ENCODE measurements at places on chromosomes 3 and 15.

DNA sequence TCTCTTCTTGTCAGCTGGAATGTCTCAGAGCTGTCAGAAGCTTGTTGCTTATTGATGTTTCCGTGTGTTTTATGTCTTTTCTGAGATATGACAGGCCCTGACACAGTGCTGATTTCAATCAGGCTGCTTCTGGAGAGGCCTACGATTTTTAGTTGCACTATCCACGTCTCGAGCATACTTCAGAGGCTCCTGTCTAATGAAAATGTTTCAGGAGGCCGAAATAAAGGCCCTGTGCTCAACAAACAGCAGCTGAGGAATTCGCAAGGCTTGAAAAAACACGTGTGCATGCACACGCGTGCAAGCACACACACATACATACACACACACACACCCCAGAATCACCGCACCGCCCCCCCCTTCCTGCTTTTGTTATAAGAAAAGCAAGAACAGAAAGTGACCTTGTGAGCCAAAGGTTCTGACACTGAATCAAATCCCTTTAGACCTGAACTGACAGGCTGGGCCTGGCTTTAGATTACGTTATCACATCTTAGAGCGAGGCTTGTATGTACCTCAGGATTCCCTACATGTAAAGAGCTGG is 296.6 kb downstream of the NR2F2 start:
- DNase-seq, result no peak

DNA sequence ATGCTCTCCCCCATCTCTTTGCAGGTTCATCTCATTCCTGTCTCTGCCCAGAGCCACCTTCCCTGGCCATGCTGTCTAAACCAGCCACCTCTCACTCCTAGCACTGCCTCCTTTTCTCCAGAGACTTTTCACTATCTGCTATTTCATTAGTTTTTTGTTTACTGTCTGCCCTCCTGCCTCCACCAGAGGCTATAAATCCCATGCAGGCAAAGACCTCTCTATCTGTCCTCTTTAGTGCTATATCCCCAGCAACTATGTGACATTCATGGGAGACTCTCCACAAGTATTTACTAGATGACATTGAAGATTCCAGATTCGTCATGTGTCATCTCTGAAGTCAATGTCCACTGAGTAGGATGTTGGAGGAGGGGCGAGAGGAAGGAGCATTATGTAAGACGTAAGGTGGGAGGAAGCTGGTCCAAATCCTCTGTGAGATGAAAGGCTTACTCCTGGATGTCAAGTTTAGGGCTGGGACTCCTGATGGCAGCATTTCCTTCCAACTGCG is 3.4 kb upstream of the FAM43A start:
- no peak for DNase-seq

DNA sequence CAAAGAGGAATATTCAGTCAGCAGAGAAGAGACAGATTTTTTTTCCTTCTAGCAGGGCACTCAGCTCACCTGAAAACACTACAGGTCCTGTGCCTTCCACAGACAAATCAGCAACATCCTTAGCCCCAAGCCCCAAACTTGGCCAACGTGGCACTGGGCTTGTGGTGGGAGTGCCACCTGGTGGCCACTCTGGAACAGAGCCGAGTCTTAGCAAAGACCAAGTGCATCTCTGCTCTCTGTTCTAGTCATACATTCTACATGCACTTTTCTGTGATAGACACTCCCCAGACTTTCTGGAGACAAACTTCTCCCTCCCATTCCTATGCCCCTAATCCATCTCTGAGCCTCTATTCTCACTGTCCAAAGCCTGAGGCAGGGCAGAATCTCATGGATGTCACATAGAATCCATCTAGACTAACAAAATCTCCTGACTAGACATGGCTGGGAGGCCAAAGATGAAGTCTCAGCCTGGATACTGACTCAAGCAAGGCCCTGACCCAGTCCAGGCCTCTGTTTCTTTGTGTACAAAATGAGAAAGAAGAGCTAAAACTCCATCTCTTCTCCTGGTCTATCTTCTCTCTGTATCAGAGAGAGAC is 5.1 kb upstream of the SEMA7A start:
- peak; percentile 55 for DNase-seq

DNA sequence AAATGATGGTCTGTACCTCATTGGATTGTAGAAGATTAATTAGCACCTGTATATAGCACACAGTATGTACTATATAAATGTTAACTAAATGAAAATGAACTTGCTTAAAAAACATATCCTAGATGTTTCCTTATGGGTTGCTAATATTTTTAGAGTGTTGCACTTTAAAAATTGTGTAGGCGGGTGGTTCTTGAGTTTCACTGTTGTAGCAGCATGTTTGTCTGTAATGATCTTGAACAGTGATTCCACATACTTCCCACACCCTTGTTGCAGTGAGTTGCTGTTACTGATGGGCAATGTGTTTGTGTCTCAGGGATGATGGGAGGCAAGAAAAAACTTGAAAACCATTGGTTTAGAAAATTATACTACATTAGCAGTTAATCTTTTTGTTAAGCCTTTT is 22.0 kb downstream of the USP3 start:
- no peak for DNase-seq

- no peak for DNase-seq
These were observed 34.9 kb downstream of the DCLK3 start for GRCh38 chr3:36729204-36730056.

GRCh38 chr3:42504334-42505127 is 2.1 kb downstream of the VIPR1 start:
- no peak for DNase-seq

DNA sequence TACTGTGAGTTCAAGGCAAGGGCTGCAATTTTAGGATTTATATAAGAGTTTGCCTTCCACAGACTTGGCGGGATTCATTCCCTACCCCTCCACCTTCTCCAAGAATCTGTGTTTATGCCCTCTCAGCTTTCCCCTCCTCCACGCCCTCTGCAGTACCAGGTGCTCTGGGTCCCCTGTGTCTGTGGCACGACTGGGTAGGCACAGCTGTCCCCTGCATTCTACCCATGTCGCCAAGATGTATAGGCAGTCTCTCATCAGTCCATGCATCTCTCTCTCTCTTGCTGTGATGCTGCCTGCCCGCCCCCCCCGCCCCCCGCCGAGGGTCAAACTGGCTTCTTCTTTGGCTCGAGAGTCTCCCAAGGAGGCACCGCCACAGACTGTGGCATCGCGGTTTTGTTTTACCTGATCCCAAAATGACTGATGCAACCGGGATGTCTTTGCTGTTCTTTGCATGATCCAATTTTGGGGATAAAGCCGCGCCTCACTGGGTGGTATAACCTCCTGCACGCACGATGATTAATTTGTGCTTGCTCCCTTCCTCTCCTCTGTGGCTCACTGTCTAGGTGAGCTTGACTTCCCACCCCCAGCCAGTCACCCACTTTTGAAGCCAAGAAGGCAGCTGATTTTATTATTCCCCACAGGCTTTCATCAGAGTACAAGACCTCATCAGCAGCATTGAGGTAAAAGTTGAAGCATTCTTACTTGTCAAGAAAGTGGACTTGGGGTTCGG is 43.7 kb downstream of the EFCAB12 start:
- DNase-seq, result no peak

- no peak for DNase-seq
These were observed 170.4 kb downstream of the P3H2 start for GRCh38 chr3:189950258-189950657.

DNA sequence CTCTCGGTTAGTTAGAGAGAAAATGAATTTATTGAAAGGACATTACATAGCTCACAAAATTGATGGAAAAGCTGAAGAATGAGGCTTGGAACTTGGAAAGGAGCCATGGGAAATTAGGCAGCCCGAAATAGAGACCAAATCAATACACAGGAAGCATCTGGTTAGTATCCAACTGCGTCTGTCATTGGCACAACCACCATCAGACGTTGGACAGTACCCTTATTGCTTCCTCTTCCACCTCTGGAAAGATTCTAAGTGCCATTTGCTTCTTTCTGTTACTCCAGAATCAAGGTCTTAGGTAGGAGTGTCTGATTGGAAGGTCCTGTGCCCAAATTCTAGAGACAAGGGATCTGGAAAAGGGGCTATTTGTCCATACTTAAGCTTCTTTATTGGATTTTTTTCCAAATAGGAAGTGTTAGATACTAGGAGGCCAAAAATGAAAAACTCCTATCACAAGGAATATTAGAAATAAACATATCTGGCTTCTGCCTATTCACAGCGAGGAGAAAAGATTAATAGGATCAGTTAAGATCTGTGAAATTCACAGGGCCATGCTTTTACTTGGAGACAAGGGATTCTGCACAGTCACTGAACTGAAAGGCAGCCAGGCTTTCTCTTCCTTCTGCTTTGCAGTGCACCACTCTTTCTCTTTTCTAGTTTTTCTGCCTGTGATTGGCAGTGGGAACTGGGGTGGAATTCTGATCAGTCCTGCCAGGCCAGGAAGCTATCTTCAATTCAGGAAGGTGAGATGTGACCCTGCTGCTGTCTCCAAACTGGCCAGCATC is 10.7 kb upstream of the HACD2 start:
- DNase-seq, result no peak

GRCh38 chr3:72266016-72266370 is 481.0 kb upstream of the PROK2 start:
- no peak for DNase-seq

- DNase-seq, result no peak
These were observed 20.7 kb upstream of the KLF13 start for GRCh38 chr15:31305796-31306425.

- DNase-seq, result no peak
These were observed 8.7 kb upstream of the GP9 start for GRCh38 chr3:129051871-129052340.

GRCh38 chr3:24006-24405 is 172.6 kb upstream of the CHL1 start:
- DNase-seq, result no peak

- DNase-seq, result no peak
These were observed 8.8 kb downstream of the BCL6 start for GRCh38 chr3:187736418-187736871.

GRCh38 chr15:92049290-92049989 is 195.9 kb downstream of the SLCO3A1 start:
- no peak for DNase-seq

- no peak for DNase-seq
These were observed 171.9 kb upstream of the CTDSPL start for GRCh38 chr3:37689645-37690356.

DNA sequence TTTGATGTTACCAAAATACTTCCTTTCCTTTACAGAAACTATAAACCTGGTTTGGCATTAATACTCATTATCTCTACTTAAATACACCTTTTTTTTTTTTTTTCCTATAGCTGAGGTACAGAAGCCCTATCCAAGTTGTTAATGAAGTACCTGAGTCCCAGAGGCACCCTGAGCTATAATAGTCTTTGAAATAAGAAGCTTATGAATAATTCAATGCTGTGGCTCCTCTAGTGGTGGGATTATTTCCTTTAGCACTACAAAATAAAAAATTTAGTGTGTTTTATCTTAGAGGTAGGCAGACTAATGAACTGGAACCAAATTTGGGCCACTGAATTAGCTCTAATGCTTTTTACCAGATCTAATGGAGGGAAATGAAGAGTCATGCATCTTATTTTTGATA is 611.9 kb downstream of the EDEM1 start:
- no peak for DNase-seq

DNA sequence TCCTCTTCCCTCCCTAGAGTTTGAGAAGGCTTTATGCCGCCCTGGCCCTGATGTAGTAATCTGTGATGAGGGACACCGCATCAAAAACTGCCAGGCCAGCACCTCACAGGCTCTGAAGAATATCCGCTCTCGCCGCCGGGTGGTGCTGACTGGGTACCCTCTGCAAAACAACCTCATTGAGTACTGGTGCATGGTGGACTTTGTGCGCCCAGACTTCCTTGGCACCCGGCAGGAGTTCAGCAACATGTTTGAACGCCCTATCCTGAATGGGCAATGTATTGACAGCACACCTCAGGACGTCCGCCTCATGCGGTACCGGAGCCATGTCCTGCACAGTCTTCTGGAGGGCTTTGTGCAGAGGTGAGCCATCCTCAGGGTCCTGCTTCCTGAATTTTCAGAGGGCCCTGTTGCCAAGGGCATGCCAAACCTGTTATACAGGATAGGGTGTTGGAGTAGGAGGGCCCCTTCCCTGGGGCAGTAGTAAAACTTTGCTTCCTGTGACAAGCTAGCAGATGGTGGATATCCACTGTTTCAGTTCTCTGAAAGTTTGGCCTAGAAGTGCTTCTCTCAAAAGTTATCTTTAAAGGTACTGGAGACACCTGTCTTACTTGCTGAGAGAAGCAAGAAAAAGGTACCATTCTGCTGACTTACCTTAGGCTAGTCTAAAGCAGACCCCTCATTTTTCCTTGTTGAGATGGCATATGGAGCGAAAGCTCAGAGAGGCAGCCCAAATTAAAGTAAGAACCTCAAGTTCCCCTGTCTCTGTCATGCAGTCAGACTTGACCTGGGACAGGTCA is 33.7 kb upstream of the TEX264 start:
- DNase-seq, result no peak

DNA sequence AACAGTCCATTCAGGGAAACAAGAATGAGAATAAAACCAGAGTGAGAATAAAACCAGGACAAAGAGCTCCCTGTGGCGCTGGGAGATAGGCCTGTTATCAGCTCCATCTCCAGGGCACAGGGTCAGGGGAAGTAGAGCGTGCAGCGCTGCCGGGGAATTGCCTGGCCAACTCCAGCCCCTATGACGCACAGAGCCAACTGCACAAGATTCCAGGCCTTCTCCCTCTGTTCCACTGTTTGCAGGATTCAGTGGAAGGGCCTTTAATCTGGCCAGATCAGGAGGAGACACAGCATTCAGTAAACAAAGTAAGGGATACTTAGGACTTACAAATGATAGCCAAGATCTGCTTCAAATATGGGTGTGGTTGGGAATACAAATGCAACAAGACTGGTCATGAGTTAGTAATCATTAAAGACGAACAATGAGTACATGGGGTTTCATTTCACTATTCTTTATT is 49.4 kb downstream of the ITGB5 start:
- DNase-seq, result no peak

All from T follicular helper cell (primary cell).